ENCODE measurements at places on chromosomes 3 and 15.

- DNase-seq, result no peak
Observed at GRCh38 chr3:15399970-15400369, 27.4 kb downstream of the METTL6 start.

DNA sequence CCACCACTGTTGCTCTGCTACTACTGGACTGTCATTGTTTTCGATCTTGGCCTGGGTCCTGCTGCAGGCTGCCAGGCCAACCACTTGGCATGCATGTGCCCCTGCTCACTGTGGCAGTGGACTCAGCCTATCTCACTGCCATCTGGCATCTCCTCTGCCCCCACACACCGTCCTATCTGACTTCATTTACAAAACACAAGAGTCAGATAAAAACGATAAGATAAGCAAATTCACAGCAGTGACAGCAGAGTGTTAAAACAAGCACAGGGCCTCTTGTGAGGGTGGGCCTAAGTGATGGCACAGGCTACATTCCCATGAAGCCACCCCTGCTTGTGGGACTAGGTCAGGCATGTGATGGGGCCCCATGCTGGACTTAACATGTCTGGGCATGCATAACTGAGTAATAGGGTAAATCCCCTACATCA, 68.1 kb downstream of the CRYGS start:
- no peak for DNase-seq

DNA sequence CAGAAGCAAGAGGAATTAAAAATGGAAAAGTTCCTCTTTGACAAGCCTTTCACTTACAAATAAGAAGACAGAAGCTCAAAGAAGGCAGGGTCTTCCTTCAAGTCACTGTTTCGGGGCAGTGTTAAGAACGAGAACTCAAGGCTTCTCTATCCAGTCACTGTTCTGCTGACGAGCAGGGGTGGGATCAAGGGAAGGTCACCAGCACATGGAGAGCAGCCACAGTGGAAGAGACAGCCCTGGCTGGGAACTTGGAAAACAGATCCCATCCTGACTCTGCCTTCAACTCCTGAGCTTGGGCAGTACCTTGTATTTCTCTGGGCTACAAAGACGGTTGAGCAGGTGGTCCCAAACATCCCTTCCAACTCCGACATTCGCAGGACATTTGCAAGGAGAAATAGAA, 111.5 kb upstream of the LPP start:
- no peak for DNase-seq

DNA sequence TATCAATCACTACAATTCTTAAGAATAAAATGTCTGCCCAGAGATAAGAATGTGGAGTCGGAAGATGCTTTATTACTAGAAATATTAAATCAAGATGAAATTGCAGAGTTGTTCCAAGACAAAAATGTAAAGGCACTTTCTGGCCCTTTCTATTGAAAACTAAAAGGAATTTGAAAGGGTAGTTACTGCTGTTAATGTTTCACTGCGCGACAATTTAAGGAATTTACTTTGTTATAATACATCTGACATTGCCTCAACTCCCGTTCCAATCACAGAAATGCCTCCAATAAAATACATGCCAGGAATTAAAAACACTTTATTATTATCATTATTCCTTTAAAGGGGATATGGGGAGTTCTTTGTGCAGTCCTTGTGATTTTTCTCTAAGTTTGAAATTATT, 26.4 kb downstream of the RSL24D1 start:
- no peak for DNase-seq

DNA sequence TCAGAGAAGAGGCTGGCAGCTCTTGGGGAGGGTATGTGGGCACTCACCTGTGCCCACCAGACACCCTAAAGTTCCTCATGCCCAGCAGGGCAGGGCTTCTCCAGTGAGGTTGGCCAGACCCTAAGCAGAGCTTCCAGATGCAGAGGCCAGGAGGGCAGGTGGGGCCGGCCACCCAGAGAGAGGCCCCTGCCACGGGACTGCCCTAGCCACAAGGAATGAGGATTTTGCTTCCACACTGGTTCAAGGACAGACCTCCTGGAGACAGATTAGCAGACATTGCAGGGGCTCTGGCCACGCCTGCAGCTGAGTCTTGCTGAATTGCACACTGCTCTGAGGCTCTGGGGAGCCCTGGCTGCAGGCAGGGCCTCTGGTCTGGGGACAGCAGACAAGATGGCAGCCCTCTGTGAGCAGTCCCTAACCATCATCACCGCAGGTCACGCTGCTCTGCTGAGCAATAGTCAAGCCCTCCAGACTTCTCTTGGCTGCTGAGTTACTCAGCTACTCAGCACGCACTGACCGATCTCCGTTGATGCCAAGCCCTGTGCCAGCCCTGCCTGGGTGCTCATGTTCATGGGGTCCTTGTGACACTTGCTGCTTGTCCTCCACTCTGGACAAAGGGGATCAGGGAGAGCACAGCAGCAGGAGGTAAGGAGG, 117.4 kb upstream of the ABHD17C start:
- DNase-seq, result no peak

DNA sequence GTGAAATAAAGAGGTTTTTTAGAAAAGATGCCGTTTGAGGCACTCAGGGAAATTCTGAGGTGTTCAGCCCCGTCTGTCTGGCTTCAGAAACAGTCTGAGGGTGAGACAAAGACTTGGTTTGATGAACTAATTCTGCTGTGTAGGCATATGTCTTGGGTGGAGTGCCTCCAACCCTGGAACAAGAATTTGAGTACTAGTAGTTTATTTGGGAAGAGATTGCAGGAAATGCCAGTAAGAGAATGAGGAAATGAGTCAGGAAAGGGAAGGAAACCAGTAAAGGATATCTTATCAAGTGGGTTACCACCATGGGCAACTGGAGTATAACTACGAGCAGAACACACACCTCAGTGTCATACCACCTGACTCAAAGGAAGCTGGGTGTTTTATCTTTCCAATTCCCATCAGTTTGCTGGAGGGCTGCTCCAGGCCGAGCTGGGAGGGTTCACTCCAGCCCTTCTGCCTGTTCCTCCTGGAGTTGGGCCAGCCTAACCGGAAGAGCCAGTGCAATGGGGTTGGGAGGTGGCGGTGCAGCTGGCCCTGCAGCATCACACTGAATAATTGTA, 75.3 kb downstream of the TGFBR2 start:
- no peak for DNase-seq

GRCh38 chr3:9746330-9746729, 3.4 kb upstream of the OGG1 start:
- DNase-seq, result no peak

DNA sequence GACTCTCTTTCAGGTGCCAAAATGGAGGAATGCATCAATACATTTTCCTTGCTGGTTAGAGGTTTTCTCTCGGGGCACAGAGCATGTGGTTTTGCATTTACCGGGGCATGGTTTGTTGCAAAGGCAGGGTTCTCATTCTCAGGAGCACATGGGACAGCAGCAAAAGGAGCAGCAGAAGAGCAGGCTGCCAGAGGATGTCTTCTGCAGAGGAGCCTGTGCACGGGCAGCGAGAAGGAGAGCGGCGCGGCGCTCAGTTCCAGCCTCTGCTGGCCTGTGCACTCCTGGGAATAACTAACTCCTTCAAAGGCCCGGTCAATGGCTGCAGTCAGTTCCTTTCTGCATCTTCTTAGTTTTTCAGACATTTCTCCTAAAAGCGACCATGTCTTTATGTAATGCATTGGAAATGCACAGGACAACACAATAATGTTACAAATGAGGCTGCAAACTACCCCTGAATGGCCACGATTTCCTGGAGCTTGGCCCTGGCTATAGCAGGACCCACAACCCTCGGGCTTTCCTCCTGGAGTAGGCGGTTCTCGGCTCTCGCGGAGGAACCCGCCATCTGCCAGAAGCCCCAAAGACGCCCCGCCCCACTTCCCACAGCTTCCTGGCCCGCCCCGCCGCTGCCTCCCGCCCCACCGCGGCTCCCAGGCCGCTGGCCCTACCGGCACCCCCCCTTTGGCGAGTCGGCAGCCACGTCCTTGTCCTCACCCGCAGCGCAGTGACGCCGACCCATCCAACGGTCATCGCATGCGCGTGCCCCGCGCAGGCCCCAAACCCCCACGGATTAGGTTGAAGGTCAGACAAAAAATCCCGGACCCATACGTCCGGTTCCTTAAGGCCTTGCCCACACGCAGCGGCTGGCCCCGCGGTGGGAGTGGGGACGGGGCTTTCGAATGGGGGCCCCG, at the start of gene C3orf62:
Gene C3orf62 (minus strand): TSS at position 758 of the 908 bp plus-strand sequence. CDS start 360 bp downstream, at position 398.
- DNase-seq, result peak; percentile 38

DNA sequence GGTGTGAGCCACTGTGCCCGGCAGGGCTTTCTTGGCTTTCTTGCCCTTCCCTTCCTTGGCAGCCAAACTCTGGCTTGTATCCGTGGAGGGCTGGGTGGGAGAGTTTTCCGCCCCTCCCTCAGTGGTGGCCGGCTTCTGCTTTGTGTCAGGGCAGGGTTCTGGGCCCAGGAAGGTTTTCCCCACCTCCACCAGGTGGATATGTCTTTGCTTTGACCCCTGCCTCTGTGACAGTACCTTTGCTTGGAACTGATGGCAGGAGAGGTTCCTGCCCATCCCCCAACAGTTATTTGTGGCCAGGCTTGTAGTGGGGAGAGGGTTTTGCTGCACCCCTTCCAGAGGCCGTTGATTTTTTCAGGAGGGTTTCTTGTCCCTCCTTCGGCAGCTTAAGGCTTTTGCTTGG, 24.3 kb downstream of the CSPG5 start:
- no peak for DNase-seq

DNA sequence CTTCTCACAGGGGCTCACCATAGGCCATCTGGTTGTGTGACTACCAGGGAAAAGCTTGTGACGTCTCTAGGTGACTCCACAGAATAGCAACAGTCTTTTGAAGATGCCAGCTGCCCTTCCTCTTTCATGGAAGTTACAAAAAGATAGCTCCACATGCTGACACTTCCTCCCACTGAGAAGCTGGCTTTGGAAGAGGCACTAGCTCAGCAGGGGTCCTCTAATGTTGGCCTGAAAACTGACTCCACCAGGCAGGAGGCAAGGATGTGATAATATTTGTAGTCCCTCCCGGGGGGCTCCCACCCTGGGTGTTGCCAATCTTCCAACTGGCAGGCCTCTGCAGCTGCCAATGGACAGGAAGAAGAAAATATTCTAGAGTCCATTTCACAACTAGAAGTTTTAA, 343.5 kb downstream of the NEK10 start:
- DNase-seq, result peak; percentile 47

GRCh38 chr15:89991312-89991711, 9.8 kb upstream of the ZNF710 start:
- DNase-seq, result no peak

DNA sequence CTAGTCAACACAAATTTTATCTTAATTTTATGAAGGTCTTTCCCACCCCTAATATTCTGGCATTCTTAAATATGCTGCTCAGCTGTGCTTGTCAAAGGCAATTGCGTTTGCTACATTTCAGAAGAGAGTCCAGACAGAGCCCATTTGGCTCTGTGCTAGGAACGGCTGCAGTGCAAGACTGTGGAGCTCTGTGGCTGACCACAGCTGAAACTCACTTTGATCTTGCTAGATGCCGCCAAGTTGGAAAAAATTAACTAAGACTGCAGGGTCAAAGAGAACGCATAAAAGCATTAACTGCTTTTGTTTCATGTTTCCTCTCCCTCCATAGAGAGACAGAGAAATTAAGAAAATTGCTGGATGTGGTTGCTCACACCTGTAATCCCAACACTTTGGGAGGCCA, 7.6 kb upstream of the PPP1R2 start:
- DNase-seq, result no peak
